Dermis blood vessel endothelial cell (primary cell): ENCODE measurements at places on chromosomes 4 and X.
A peak's percentile ranks its signal among the peaks of the same experiment; 100 is the strongest.

GRCh38 chr4:1203026-1203616, 30.7 kb upstream of the SPON2 start:
- no peak for DNase-seq

- DNase-seq: no peak
Observed at GRCh38 chrX:102957751-102958150, 20.7 kb downstream of the RAB40AL start.

GRCh38 chr4:98601708-98602107, 56.7 kb downstream of the TSPAN5 start:
- DNase-seq: peak; percentile 58

GRCh38 chrX:70470850-70471289, 26.2 kb downstream of the DLG3 start:
- DNase-seq: no peak

DNA sequence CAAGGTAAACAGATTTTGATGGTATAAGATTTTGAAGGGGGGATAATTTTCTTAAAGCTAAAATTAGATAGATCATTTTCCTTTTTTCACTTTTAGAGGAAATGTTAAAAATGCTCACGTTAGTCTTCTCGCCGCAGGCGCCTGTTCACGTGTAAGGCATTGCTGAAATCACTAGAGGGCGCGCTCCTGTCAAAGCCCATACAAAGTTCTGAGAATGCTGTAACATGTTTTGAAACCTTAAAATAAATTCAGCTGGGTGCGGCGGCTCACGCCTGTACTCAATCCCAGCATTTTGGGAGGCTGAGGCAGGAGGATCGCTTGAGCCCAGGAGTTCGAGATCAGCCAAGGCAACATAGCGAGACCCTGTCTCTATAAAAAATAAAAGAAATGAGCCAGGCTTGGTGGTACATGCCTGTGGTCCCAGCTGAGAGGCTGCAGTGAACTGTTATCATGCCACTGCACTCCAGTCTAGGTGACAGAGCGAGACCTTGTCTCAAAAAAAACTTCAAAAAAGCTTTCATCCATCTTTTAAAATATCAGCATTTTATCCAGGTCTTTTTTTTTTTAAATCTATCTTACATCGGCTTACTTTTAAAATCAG, 138.0 kb downstream of the RBMX2 start:
- DNase-seq: peak; percentile 62

GRCh38 chr4:107439401-107439800, 280.6 kb downstream of the PAPSS1 start:
- DNase-seq: no peak

DNA sequence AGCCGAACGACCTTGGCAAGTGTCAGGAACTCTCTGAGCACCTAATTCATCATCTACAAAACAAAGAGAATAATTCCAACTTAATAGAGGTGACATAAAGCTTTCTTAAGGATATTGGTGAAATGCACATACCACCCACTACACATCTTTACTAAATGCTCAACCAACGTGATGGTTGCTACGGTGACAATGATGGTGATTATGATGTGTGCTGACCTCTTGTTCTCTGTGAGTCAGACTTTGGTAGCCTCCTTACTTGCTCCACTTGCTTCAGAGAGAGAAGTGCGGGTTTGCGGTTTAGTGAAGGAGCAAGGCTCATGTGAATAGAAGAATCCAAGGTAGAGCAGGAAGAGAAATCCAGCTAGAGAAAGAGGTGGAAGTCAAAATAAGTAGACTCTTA, 52.8 kb upstream of the CLNK start:
- DNase-seq: no peak

DNA sequence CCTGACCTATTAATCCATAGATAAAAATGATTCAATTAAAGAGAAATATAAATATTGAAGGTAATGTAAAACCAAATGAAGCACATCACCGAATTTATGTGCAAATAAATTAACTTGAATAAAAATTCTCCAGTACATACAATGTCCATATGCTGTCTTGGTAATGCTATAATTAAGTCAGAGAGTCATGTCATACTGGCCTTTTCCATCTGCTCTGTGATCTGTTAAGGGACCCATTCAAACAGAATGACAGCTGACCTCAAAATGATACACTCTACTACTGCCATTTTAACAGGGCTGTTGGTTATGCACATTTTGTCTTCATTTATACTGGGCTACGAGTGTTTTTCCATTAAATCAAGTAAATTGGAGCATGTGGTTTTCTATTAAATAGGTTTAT, 99.3 kb downstream of the TEX13A start:
- no peak for DNase-seq

DNA sequence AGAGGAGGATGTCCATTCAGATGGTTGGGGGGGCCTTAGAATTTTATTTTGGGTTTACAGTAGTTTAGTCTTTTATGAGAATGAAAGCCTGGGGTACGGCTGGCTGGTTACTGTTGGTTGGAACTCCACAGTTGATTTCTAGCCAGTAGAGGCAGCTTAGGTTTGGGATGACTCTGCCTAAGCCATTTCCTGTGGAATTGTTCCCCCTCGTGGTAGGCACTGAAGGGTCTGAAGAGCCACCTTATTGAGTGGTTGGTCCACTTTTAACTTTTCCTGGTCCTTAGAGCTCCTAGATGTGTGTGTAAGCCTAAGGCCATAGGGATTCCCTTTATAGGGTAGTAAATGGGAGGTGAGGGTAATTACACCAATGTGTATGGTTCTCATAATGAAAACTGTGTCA, 19.7 kb downstream of the SPIN3 start:
- DNase-seq: peak; percentile 50

DNA sequence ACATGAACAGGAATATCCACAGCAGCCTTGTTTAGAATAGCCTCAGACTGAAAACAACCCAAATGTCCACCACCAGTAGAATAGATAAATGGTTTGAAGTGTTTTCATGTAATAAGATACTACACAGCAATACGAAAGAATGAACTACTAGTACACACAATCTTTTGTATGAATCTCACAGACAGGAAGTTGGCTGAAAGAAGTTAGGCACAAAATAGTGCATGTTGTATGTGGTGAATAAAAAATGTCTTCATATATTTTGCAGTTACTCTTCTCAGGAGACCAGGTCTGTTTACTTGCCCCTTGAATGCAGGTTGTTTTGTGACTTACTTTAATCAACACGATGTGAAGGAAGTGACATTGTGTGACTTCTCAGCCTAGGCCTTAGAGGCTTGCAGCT, 75.9 kb upstream of the LEF1 start:
- no peak for DNase-seq

- no peak for DNase-seq
Observed at GRCh38 chr4:101911616-101912015, 121.1 kb downstream of the BANK1 start.

GRCh38 chr4:183142571-183143550, 43.8 kb downstream of the WWC2 start:
- DNase-seq: peak; percentile 58

- no peak for DNase-seq
Observed at GRCh38 chrX:12866451-12867377, at the start of gene TLR7. TSS of gene TLR7 (plus strand) at chrX:12867072. CDS start at chrX:12867579, 507 bp downstream.

GRCh38 chrX:123905332-123905731, 45.5 kb downstream of the XIAP start:
- DNase-seq: peak; percentile 17

- no peak for DNase-seq
Observed at GRCh38 chrX:154470434-154470833, 8.6 kb downstream of the LAGE3 start.

GRCh38 chr4:13892739-13893105, 265.2 kb upstream of the BOD1L1 start:
- DNase-seq: peak; percentile 4

DNA sequence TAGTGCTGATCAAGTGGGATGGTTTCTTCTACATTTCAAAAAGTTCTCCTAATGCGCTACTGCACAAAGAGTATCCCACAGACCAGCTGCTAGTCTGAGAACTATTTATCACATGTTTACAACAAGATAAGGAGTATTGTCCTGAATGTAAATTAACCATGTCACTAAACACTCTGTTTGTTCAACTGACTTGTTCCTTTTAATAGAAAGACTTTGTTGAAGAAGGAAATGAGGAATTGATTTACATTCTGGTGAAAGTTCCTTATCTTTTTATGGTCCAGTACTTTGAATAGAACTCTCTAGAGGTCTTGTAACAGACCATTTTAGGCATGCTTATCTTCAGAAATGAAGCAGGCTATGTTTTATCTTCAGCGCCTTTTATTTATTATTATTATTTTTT, 67.3 kb upstream of the IL13RA1 start:
- no peak for DNase-seq

- no peak for DNase-seq
Observed at GRCh38 chr4:7860600-7861163, 79.0 kb downstream of the AFAP1 start.

DNA sequence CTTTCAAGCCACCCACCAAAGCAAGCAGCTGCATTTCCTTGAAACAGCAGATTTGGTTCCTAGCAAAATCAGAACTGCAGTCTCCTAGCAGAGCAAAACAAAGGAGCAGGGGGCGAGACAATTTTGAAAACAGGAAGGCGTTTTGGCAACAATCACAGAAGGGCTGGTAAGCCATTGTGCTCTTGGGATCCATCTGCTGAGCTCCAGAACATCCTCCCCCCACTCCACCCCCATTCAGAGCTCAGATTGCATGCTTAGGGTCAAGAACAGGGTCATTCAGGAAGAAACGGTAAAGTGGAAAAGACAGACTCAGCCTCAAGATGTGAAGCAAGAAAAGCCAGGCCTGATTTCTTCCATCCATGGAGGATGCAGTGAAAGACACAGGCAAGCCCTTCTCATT, 7.6 kb upstream of the PCDH19 start:
- peak; percentile 84 for DNase-seq

- peak; percentile 3 for DNase-seq
Observed at GRCh38 chr4:44446801-44447562, 1.6 kb downstream of the KCTD8 start.

DNA sequence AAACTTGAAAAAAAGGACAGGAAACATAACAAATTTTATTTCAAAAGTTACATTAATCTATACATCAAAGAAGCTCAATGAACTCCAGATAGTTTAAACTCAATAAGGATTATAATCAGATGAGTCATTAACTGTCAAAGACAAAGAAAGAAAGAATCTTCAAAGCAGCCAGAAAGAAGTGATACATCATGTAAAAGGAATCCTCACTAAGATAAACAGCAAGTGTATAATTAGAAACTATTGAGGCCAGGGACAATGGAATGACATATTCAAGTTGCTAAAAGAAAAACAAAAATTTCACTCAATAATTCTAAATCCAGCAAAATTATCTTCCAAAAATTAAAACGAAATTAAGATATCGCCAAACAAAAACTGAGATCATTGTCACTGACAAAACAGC, 161.6 kb upstream of the NWD2 start:
- no peak for DNase-seq

GRCh38 chrX:72081605-72082320, 50.0 kb downstream of the RTL5 start:
- DNase-seq: peak; percentile 20

DNA sequence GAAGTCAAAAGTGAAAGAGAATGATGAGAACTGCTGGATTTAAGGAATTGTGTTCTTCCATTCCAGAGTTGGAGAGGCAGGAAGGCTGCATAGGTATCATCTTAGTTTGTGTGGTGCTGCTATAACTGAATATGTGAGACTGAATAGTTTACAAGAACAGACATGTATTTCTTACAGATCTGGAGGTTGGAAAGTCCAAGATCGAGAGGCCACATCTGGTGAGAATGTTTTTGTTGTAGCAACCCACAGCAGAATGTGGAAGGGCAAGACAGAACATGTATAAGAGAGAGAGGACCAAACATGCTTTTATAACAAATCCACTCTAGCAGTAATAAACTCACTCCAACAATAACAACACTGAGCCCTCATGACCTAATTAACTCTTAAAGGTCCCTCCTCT, 408.6 kb downstream of the FAM47B start:
- DNase-seq: no peak

DNA sequence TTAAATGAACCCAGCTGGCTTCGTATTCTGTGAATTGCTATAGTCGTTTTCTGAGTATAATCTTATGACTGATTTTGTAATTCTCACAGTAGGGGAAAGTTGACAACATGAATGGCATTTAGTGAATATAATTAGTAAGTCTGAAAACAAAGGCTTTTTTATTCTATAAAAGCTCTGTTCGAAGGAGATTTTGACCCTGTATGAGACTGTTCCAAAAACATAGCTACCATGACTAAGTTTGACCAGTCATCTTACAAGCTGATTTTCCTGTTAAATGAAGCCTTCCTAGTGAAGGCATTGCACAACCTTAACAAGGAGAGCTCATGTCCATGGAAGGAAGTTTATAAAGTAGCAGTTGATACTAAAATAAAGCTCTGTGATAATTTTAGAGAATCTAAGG, 242.3 kb downstream of the RPA4 start:
- DNase-seq: no peak

DNA sequence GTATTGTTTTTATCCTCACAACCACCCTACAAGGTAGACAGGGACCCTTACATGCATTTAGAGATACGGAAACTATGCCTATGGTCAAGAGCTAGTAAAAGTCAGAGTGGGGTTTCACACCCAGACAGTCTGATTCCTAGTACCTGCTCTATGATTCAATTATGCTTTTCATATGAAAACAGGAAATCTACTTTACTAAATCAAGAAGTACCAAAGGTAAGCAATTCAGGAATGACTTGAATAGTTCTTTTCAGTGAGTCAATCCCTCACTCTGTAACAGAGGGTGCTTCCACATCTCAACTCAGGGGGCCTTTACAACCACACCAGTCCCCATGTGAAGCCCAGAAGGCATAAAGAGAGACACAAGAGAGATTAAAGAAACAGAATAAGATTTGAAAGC, 191.4 kb downstream of the PPP3CA start:
- DNase-seq: no peak

GRCh38 chr4:138087066-138087719, 155.0 kb downstream of the SLC7A11 start:
- no peak for DNase-seq

DNA sequence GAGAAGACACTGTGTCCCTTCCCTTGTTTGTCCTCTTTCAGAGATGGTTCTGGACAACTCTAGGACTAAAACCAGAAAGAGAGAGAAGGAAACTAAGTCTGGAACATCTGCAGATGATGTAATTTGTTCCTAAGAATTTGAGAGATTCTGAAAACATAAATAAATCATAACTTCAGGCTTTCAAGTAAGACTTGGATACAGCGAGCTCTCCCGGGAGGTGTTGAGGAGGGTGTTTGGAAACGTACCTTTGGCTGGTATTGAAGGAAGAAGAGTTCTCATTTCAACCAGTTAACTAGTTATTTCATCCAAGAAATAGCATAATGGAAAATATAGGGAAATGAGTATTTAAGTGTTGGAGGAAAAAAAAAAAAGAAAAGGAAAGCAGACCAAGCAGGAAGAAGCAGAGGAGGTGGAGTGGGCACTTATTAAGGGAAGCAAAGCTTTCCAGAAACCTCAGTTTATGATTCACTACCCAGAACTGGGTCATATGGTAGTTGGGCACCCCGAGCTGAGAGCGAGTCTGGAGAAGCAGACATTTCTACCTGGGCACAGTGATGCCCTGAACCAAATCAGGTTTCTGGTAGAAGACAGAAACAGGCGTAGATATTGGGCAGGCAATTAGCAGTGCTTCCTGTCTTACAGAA, 26.9 kb downstream of the CCNG2 start:
- no peak for DNase-seq

DNA sequence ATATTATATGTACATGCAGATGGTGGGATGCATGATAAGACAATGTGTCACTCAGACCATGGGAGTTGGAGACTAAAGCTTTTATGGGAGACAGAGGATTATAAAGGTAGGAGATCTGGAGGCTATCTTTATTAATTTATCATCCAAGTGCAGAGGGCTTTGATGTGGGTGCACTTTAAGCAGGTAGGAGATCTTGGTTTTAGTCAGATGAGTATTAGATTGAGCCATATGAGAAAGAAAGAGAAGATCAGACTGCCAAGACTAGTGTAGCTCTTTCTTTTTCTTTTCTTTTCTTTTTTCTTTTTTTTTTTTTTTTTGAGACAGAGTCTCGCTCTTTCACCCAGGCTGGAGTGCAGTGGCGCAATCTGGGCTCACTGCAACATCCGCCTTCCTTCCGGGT, 84.9 kb upstream of the CAMK2D start:
- DNase-seq: no peak
